ENCODE measurements at places on chromosomes 16 and 17. TPM values are rescaled to one million over a fixed set of nuclear protein-coding genes. Genes with fewer than 3 reads are reported as not detected.

DNA sequence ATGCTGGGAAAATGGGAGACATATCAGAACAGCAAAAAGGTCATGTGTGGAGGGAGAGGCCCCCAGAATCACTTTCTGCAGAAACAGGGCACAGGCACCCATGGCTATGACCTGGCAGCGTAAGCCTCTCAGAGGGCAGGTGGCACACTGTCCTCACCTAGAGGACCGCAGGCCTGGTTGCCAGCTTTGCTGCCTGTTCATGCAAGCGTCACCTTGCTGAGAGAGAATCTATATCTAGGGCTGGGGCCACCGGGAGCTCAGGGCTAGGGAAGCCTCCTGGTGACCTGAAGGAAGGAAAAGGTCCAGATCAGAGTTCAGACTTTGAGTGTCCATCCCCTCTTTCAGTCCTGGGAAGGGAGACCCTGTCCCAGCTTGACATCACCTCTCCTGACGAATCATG, 78.7 kb downstream of the GOSR1 start:
- no peak overlapping the region for H3K4me3 ChIP-seq
- H3K27me3 ChIP-seq = no peaks in the 10 kb centered on the region
- DNase-seq = peak; percentile 37
- H3K4me1 ChIP-seq = peaks cover 9% of the 10 kb centered on the region
- no peaks in the 10 kb centered on the region for H3K36me3 ChIP-seq

DNA sequence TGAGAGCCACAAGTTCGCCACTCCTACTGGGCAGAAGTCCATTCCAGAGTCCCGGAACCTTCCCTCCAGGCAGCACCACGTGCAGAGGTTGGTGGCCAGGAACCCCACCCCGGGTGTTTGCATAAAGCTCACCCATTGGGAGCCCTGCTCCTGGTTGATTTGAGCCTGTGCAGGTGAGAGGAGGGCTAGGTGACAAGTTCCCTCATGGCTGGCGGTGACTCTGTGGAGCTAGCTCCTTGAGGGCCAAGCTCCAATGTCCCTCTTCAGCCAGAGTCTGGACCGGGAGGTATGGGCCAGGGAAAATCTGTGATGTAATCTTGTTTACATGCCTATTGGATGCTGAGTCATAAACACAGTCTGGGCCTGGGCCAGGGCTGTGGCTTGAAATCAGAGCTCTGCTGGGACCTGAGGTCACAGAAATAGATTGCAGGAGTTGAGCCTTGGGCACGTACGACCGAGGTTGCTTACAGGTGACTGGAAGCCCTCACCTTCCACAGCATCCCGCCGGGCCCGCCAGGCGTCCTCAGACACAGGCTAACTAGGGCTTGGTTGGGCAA, 118.9 kb downstream of the AATF start:
- H3K36me3 ChIP-seq = no peaks in the 10 kb centered on the region
- DNase-seq = no peak
- H3K4me1 ChIP-seq = no peaks in the 10 kb centered on the region
- no peak overlapping the region for H3K4me3 ChIP-seq

RPS15A gene
- 1,517 TPM for total RNA-seq

FOXC2 gene
- not detected for total RNA-seq

- H3K27me3 ChIP-seq = no peaks in the 10 kb centered on the region
- H3K4me1 ChIP-seq = peaks cover 27% of the 10 kb centered on the region
- H3K36me3 ChIP-seq = peaks cover 10% of the 10 kb centered on the region
- no peak overlapping the region for H3K27ac ChIP-seq
- no peak overlapping the region for H3K4me3 ChIP-seq
These were observed 5.1 kb downstream of the COPS3 start for GRCh38 chr17:17275971-17276370.

SYCE1L gene
- total RNA-seq = 3.8 TPM

TRIM37 gene
- 37.7 TPM for total RNA-seq

DNA sequence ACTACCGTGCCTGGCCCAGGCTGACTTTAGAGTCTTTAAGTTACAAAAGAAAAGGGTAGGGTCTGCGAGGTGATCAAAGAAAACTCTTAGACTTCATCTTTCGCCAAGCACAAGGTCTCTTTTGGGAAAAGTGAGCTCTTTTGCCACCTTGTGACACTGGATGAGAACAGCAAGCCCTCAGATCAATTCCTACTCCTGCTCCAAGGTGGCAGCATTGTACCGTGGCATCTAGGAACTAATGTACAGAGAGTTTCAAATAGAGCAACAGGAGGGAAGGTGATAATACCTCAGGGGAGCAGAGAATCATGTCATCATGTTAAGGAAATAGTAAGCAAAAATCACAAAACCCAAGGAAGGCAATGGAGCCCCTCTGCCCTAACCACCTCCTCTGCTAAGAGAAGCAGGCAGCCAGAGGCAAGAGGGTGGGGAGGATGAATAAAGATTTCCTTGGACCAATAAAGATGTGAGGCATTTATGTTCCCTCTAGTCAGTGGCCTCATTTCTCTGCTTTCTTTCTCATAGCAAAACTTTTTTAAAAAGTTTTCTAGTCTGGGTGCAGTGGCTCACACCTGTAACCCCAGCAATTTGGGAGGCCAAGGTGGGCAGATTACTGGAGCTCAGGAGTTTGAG, 2.1 kb upstream of the C17orf78 start:
- peaks cover 10% of the 10 kb centered on the region for H3K4me1 ChIP-seq
- H3K27me3 ChIP-seq = peaks cover 2% of the 10 kb centered on the region
- H3K27ac ChIP-seq = no peak overlapping the region

NETO2 gene
- 8.6 TPM for total RNA-seq

GRCh38 chr16:25012525-25012991, 2.6 kb downstream of the ARHGAP17 start:
- no peak for DNase-seq
- peak overlapping the region; percentile 12 for H3K27ac ChIP-seq
- peaks cover 69% of the 10 kb centered on the region for H3K4me1 ChIP-seq
- H3K27me3 ChIP-seq = no peaks in the 10 kb centered on the region

DNA sequence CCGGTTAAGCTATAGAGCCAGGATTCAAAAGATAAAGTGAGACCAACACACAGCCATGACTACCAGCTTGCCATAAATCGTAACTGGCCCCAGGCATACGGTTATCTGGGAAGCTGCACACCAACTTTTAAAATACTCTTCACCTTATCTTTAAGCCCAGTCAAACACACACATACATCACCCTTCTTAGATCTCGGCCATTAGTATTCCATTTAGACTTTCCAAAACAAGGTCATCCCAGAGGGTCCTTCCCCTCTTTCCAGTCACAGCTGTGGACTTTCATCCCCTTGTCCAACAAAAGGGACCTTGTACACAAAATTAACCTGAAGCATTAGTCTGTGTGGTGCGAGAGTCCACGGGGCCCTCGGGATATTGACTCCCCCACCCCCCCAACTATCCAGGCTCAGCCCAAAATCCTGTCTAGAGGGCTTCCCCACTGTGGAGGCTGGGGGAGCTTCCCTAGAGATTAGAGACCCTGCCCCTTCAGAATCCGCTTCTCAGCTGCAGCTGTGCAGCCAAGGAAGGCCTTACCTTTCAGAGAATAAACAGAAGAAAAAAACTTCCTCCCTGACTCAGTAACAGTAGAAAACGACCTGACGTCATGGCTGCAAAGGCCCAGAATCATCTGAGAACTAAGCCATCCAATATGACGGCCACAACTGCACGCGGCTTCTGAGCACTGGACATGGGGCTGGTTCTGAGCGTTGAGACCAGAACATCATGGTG, 9.9 kb downstream of the ZFHX3 start:
- H3K4me1 ChIP-seq = peaks cover 1% of the 10 kb centered on the region
- H3K27me3 ChIP-seq = peaks cover 37% of the 10 kb centered on the region
- no peak overlapping the region for H3K4me3 ChIP-seq

PRSS33 gene
- total RNA-seq = not detected

DNA sequence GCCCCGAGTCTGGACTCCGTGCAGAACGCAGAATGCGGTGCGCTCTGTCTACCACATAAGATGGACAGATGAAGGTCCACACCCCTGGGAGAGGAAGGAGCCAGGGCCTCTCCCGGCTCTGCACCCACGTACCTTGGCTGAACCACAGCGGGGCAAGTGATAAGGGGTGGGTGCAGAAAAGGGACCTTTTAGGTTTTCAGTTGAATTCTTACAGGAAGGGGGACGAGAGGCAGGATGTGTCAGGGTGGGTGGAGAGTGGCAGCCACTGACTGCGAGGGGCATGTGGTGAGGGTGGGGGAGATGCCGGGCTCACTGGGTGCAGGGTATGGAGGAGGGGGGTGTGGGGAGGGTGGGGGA, 372 bp downstream of the CD300A start:
- peaks cover 18% of the 10 kb centered on the region for H3K4me1 ChIP-seq
- no peak overlapping the region for H3K27ac ChIP-seq
- H3K36me3 ChIP-seq = peaks cover 12% of the 10 kb centered on the region

GRCh38 chr16:17723531-17724134, 252.9 kb upstream of the XYLT1 start:
- no peak for DNase-seq
- no peaks in the 10 kb centered on the region for H3K4me1 ChIP-seq
- no peak overlapping the region for H3K4me3 ChIP-seq
- no peak overlapping the region for H3K27ac ChIP-seq

KCTD19 gene
- 1.1 TPM for total RNA-seq

Measured in activated CD8-positive, alpha-beta memory T cell treated with anti-CD3 and anti-CD28 coated beads, Interleukin-2, amount 10 ng/mL, durations not matched to agents 7 days and 5 days (primary cell).